ENCODE measurements at places on chromosomes 6 and 20. TPM values are rescaled to one million over a fixed set of nuclear protein-coding genes. Genes with fewer than 3 reads are reported as not detected.

The HLA-DRB1 gene
- polyA plus RNA-seq = 64.3 TPM

The GSTA2 gene
- not detected for polyA plus RNA-seq

The PPIL6 gene
- 18.8 TPM for polyA plus RNA-seq

The MOCS3 gene
- 5.8 TPM for polyA plus RNA-seq

The COL19A1 gene
- 2.3 TPM for polyA plus RNA-seq

The AKAP12 gene
- 168 TPM for polyA plus RNA-seq

The TMEM200A gene
- 24.3 TPM for polyA plus RNA-seq

Measured in right renal pelvis (tissue), 4 donors.